ENCODE measurements at places on chromosomes 3 and 15.

- no peak for DNase-seq
These were observed 277 bp downstream of the FMN1 start for GRCh38 chr15:33194237-33194636.

- DNase-seq: no peak
These were observed 382.7 kb downstream of the EPHA3 start for GRCh38 chr3:89490129-89490528.

DNA sequence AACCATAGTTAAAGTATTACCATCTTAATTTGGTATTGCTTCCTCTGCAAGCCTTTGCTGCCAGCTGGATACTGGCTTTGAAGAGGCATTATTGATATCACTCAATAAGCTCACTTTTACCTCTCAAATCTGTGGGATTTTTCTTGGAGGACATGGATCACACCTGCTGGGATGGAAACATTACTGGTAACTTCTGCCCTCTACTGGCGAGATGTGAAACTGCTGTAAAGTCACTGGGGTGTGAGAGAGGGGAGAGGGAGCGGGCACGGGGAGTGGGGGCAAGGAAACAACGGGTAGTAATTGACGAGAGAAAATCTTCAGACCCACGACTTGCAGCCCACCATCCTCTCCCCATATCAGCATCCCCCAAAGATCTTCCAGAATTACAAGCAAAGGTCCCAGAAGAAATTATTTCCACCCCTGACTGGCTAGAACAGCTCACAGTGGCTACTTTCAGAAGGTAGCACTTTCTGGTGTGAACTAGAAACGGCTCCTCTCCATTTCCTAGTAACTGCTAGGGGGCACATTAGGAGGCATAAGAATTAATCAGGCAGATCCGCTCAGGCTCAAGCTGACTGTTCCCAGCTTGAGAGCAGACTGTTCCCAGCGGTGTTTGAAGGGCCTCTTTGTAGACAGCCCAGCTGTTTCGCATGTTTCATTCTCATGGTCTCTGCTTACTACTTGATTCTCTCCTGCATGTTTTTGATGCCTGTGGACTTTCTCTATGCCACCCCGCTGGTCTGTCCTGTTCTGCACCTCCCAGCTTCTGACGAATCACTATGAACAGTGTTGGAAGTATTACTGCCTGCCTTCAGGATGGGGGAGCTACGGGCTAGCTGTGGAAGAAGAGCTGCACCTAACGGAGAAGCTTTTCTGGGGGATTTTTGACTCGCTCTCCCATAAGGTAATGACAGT, 230.4 kb upstream of the CHRM5 start:
- peak; percentile 39 for DNase-seq

GRCh38 chr3:59456852-59457485, 407.1 kb upstream of the CFAP20DC start:
- DNase-seq: peak; percentile 30

DNA sequence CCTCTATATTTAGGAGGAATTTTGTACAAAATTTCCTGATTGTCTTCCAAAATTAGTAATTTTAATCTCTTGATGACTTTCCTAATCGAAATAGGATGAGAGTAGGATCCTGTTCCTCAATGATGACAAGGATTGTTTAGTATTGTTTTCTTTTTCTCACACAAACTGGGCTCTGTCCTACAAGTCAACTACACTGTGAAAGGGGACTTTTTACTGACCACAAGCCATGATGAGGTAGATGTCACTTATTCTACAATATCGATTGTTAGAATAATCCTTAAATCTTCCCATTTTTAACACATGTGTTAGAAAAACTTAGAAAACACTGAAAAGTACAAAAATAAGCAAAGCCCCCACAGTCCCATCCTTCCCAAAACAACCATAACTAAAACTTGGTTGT, 35.8 kb upstream of the TSC22D2 start:
- peak; percentile 22 for DNase-seq

GRCh38 chr3:195868866-195869412, 39.4 kb downstream of the TNK2 start:
- DNase-seq: no peak

GRCh38 chr3:46460051-46460450, 4.7 kb downstream of the LTF start:
- no peak for DNase-seq

DNA sequence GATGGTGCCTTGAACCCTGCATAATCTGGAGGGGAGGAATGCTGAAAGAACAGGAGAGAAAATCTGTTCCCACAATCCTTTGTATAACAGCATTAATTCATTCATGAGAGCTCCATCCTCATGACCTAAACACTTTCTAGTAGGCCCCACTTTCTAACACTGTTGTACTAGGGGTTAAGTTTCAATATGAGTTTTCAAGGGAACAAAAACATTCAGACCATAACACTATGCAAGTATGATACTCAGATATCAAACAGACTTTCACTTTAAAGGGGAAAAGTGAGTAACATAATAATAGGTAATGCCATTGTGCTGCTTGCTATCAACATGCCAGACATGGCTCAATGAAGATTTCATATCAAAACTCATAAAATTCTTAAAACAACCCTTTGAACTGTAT, 32.4 kb upstream of the PLSCR2 start:
- DNase-seq: no peak

- no peak for DNase-seq
These were observed 59.8 kb downstream of the SEMA5B start for GRCh38 chr3:122967765-122968164.

- DNase-seq: no peak
These were observed 180.5 kb downstream of the TAFA4 start for GRCh38 chr3:68751888-68752287.

DNA sequence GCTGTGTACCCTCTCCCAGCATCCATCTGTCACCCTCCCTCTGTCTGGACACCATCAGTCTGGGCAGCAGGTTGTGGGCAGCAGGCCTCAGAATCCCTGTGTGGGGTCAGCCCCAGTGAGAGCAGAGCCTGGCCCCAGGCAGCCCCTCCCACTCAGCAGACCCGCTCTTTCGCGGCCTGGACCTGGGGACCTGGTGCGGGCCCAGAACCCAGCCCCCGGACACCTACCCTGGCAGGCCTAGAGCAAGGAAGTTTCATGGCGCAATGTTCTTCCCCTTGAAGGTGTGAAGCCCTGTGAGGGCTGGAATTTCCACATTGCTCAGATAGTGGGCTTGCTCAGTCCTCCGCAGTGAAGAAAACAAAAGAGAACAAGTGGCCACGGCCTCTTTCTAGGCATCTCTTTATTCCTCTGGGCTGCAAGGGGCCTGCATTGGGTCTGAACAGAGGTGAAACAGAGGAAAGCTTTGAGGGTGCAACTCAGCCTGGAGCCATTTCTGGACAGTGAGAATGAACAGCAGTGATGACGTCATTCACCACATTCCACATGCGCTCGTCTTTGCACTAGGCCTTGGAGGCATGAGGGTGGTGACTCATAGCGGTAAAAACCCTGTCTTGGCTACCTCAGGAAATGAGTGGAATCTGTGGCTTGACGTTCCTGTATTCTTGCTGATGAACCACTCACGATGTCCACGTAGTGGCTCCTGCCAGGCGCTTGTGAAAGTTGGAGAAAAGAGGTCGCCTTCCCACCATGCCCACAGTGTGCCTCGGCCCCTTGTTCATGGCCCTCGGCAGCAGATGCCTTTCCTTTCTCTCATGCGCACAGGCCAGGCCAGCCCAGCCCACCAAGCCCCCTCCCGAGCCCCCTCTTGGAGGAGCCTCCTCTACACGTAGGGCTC, 66.1 kb downstream of the SLC30A4 start:
- peak; percentile 64 for DNase-seq

GRCh38 chr15:75532413-75533250, 46.5 kb downstream of the PTPN9 start:
- no peak for DNase-seq

DNA sequence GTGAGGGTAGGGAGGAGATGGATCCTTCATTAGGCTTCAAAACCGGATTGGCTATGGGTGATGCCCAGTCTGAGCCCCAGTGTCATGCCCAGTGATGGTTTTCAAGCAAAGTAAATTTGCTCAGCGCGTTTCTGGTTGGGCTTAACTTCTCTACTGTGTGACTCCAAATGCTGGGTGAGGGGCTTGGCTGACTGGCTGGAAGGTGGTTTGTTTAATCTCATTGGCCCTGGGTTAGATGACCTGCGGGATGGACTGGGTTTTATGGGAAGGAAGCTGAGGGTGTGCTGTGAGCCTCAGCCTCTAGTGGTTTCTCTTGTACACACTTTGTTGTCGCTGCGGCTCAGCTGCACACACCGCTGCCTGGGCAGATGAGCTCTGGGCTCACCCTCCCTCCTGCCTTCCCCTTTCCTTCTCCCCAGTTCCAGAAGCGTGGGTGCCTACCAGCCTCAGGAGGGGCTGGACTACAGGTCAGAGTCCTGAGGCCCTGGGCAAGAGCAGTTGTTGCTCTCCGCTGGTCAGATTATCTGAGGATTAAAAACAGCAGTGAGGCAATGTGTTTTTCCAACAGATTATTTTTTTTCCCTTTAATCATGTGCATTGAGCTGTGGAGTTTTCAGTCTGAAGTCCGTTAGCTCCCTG, 18.6 kb downstream of the PDIA5 start:
- no peak for DNase-seq

DNA sequence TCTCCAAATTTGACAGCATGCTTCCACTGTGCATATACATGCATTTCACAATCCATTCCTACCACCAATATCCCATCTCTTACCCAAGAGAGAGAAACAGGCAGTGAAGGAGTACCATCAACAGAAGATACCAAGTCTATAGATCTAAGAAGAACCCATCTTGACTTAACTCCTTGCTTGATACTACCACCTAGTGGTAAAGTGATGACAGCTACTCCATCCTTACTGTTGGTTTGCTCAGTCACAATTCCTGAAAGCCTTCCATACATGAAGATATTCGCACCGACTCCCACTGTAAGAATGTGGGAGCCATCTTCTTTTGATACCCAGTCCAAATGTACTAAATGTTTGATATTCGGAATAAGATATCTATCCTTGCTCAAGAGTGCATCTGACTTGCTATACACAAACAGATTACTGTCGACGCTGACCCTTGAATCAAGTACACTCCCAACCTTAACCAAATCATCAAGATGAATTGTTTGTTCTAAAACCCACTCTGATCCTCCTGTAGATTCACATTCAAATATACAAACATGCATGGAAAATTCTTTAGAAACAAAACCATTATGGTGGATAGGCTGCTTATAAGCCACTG, 123.1 kb downstream of the DMXL2 start:
- DNase-seq: peak; percentile 51

DNA sequence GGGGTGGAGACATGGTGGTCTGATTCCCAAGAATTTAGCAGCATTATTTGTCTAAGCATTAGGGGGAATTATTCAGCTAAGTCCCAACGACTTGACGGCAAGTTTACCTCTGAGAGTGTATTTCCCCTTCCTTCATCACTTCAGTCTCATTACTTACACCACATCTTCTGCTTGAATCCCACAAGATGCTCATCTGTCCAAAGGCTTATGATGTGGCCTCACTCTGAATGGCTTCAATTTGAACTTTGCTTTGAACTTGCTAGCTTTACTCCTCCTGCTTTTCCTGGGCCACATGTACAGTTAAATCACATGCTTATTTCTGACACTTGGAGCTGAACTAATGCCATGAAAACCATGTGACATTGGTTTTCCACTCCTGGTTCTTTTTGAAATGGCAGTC, 231.3 kb upstream of the SATB1 start:
- no peak for DNase-seq

- DNase-seq: no peak
These were observed 44.6 kb downstream of the NR2C2 start for GRCh38 chr3:14991818-14992612.

DNA sequence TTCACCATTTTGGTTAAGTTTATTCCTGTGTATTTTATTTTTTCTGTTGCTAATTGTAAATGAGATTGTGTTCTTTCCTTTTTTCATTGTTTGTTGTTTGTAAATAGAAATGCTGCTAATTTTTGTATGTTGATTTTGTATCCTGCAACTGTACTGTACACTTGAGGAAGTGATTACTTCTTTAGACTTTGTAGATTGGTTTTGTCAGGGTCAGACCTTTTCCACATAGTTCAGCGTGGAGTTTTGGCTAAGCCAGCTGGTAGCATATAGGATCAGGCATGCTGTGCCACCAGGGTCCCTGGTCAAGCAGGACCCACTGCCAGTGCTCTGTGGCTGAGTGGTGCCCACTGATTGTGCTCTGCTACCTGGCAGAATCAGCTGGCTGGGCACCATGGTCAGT, 80.1 kb downstream of the CD200 start:
- DNase-seq: no peak

DNA sequence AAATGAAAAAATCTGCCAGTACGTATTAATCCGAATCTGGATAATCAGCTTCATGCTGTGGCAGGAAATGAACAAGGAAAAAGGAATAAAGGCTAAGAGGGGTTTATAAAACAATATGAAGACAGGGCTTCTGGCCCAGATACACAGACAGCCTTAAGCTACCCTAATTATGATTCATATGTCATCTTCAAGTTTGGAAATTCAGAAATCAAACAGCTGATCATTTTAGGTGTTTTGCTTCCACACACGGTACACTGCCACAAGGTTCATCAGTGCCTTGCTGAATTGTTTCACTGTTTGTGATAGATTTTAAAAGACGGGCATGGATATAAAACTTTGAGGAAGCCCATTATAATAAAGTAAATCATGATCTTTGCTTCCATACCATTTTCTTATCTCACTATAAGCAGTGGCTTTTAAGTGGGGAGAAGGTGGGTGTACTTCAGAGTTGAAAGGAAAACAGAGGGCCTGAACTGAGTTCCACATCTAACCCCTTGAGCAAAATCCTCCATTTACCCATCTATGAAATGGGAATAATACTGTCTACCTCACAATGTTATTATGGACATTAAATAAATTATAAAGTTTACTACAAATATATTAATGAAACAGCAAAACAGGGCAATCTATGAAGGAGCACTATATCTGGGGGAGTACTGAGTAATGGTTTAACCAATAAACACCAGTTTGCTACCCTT, 15.7 kb downstream of the GTPBP8 start:
- no peak for DNase-seq

DNA sequence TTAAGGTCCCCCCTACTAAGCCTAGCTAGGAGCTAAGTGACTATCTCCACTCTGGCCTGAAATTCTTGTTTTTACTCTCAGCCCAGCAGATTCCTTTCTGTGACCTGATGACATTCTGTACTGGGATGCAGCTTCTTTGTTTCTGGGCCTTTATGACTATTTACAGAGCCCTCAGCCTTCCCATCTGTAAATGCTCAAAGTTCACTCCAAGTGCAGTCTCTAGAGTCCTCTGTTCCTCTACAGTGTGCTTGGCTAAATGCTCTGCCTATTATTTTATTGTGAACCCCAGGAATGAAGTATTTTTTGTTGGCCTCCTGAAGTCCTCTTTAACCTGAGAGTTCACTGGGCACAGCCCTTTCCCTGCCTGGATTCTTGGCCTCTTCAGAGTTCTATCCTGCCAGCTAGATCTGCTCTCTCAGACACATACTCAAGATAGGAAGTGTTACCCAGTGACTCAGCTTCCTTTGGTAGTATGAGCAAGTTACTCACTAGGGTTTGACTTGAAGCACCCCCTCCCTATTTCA, 278.1 kb upstream of the P2RY1 start:
- peak; percentile 39 for DNase-seq

- no peak for DNase-seq
These were observed 7.0 kb downstream of the IQSEC1 start for GRCh38 chr3:13066236-13066635.

GRCh38 chr15:75651810-75652543, 4.3 kb downstream of the SNX33 start:
- DNase-seq: no peak
